Activated T-helper 17 cell treated with anti-CD3 and anti-CD28 coated beads, Interleukin-2, amount 50 U/mL, for 72 hours (primary cell): ENCODE measurements at places on chromosomes 1 and 21.

GRCh38 chr1:84223751-84224432 lies 77.6 kb upstream of the SAMD13 start:
- no peak overlapping the region for H3K4me3 ChIP-seq
- no peak for ATAC-seq
- peaks cover 5% of the 10 kb centered on the region for H3K4me1 ChIP-seq
- H3K27me3 ChIP-seq = no peaks in the 10 kb centered on the region
- H3K27ac ChIP-seq = no peak overlapping the region

- H3K4me1 ChIP-seq = peaks cover 6% of the 10 kb centered on the region
- peaks cover 9% of the 10 kb centered on the region for H3K27me3 ChIP-seq
These were observed 41.6 kb upstream of the SLC45A1 start for GRCh38 chr1:8276173-8276914.

- peaks cover 17% of the 10 kb centered on the region for H3K4me1 ChIP-seq
- ATAC-seq = no peak
- H3K4me3 ChIP-seq = no peak overlapping the region
- no peak overlapping the region for H3K27ac ChIP-seq
These were observed 67.7 kb upstream of the RUNX1 start for GRCh38 chr21:35116777-35117176.

DNA sequence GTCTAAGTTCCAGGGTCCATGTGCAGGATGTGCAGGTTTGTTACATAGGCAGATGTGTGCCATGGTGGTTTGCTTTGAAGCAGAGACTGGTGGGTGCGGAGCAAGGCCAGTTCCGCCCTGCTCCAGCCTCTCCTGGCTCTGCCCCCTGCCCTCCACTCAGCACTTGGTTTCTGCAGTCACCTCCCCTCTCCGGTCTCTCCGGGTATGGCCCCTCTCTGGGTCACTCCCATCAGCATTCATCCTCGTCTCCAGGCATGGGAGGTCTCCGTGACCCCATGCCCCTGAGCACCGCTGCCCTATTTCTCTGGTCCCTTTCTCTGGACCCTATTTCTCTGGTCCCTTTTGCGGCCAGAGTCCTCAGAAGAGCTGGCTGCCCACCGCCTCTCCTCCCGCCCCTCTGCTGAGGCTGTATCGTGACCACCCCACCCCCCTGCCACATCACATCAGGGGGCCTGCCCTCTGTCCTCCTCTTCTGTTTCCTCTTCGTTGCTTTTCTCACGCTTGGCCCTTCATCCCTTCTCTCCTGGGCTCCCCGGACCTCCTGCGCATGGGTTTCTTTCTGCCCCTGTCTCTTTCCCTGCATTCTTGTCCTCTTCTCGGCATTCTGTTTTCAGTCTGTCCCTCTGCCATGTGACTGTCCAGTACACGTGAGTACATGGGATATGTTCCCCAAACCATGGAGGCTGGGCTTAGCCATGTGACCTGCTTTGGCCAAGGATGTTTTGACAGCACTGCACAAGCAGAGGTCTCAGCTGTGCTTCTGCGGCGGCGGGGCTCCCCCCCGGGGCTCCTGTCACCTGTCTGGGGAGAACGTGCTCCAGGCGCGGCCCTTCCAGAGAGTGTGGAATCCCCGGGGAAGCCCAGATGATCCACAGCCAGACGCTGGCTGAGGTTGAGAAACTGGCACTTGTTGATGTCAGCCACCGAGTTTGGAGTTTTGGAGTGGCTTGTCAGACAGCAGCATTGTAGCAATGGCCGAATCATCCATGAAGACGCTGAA lies 54.4 kb upstream of the C1orf174 start:
- no peaks in the 10 kb centered on the region for H3K4me1 ChIP-seq
- no peak overlapping the region for H3K4me3 ChIP-seq
- no peak overlapping the region for H3K27ac ChIP-seq
- peaks cover 31% of the 10 kb centered on the region for H3K27me3 ChIP-seq

DNA sequence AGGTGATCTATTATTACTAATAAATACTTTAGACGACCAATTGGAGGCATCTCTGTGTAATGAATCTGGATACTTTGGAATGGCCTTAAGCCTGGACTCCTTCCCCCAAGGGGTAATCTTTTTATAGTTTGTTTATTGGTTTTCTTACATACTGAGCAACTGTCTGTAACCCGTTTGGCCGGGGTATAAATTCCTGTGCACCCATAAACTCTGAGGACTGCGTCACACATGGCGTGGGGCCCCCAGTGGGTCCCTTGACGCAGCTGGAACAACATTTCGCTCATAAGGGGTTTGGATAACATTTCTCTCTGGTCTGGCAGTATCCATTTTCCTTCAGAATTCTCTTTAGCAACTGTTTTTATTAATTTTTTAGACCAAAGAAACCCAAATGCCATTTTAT lies 26.5 kb downstream of the SCCPDH start:
- no peaks in the 10 kb centered on the region for H3K4me1 ChIP-seq
- H3K36me3 ChIP-seq = no peaks in the 10 kb centered on the region
- H3K4me3 ChIP-seq = no peak overlapping the region
- no peak for ATAC-seq
- H3K27me3 ChIP-seq = no peaks in the 10 kb centered on the region
- no peak overlapping the region for H3K27ac ChIP-seq

GRCh38 chr1:84998642-84999280 lies 1.8 kb upstream of the MCOLN2 start:
- peak; percentile 11 for ATAC-seq
- peaks cover 18% of the 10 kb centered on the region for H3K27me3 ChIP-seq
- peaks cover 16% of the 10 kb centered on the region for H3K4me1 ChIP-seq
- peak overlapping the region; percentile 37 for H3K27ac ChIP-seq
- H3K4me3 ChIP-seq = peak overlapping the region; percentile 80

- H3K27ac ChIP-seq = no peak overlapping the region
- no peaks in the 10 kb centered on the region for H3K36me3 ChIP-seq
- H3K27me3 ChIP-seq = peaks cover 4% of the 10 kb centered on the region
- ATAC-seq = no peak
- no peaks in the 10 kb centered on the region for H3K4me1 ChIP-seq
- H3K4me3 ChIP-seq = no peak overlapping the region
These were observed 15.4 kb downstream of the ZP4 start for GRCh38 chr1:237875291-237875690.

DNA sequence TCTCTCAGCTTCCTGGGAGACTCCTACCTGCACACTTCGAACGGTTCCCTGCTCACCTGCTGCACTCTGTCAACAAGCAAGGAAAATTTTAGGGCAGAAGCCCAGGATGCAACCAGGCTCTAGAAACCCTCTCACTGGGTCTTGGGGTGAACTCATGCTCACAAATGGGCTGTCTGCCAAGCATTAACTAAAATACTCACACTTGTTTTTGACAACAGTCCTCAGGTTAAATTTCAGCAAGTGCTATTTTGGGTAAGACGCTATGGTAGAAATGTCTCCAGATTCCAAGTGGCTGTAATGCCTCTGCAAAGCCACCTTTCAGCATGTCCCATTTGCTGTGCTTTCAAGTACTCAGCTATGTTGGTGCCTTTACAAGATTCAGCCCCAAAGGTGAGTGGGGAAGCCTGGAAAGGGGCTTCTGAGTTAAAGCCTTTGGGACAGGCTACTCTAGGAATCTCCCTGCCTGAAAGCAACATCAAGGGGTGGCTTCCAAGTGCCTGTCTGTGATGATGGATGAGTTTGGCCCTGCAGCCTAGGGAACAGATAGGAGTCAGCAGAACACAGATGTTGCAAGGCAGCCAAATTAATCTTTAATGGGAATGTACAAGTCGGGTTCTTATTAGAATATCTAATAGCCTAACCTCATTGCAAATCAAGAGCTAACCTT lies 211.9 kb upstream of the SPAG17 start:
- H3K36me3 ChIP-seq = no peaks in the 10 kb centered on the region
- no peaks in the 10 kb centered on the region for H3K27me3 ChIP-seq
- no peaks in the 10 kb centered on the region for H3K4me1 ChIP-seq
- no peak overlapping the region for H3K4me3 ChIP-seq
- no peak overlapping the region for H3K27ac ChIP-seq

GRCh38 chr1:25556791-25557476 lies 13.5 kb downstream of the LDLRAP1 start:
- H3K27ac ChIP-seq = no peak overlapping the region
- no peak overlapping the region for H3K4me3 ChIP-seq
- no peaks in the 10 kb centered on the region for H3K36me3 ChIP-seq
- H3K27me3 ChIP-seq = no peaks in the 10 kb centered on the region
- H3K4me1 ChIP-seq = peaks cover 49% of the 10 kb centered on the region
- ATAC-seq = peak; percentile 80

DNA sequence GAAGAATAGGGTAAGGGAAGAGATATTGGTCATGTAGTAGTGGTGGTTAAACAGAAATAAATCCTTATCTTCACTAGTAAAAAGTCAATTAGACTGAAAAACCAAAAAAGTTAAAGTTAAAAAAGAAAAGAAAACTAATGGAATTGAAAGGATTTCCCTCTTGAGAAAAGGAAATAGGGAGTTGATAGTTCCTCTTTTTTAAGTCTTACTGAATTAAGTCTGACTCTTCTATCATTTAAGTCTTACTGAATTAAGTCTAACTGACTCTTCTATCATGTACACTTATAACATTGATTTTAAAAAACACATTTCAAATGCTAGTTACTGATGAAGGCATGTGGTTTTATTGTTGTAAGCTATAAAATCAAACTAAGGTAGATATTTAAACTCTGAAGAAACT lies 49.5 kb upstream of the TENT5C start:
- no peaks in the 10 kb centered on the region for H3K4me1 ChIP-seq
- no peaks in the 10 kb centered on the region for H3K27me3 ChIP-seq
- H3K27ac ChIP-seq = no peak overlapping the region
- no peak overlapping the region for H3K4me3 ChIP-seq
- no peak for ATAC-seq

- H3K27ac ChIP-seq = no peak overlapping the region
- H3K27me3 ChIP-seq = no peaks in the 10 kb centered on the region
- no peak for ATAC-seq
- no peaks in the 10 kb centered on the region for H3K36me3 ChIP-seq
- peaks cover 12% of the 10 kb centered on the region for H3K4me1 ChIP-seq
These were observed 4.3 kb downstream of the CR2 start for GRCh38 chr1:207458414-207458813.

DNA sequence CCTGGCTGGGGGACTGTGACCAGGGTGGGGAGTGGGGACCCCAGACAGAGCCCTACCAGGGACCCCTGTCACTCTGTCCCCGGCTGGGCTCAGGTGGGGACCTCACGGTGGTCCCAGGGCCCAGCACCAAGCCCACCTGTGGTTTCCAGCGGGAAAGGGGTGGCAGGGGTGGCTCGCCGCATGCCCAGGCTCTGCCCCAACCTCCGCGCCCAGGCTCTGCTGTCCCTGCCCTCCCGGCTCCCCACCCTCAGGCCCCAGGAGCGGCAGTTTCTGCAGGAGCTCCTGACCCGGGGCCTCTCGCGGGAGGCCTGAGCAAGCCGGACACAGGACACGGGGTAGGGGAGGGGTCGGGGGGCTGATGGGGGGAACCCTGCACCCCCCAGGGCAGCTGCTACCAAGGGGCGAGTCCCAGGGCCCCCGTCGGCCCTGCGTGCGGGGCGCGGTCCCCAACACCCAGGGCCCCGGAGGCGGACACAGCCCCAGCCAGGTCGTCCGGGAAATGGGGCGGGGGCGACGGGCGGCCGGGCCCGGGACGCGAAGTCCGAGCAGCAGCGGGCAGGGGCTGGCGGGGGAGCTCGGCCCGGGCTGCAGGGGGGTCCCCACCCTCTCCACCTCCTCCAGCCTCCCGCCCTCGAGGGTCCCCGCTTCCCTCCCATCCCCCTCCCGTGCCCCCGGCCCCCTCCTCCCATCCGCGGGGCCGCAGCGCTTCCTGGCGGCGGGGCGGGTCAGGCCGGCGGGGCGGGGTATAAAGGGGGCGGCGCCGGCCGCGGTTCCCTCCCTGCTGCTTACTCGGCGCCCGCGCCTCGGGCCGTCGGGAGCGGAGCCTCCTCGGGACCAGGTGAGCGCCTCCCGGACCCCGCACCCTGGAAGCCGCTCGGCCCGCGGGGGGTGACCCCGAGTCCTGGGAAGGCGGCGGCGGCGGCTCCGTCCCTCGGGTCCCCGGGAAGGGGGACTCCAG lies at the start of gene COL6A2:
COL6A2 (plus strand) TSS at position 777 of the 958 bp plus-strand sequence.
- no peak within 1 kb of the TSS for H3K27ac ChIP-seq
- peak; percentile 96 for ATAC-seq
- H3K4me1 ChIP-seq = peaks cover 9% of the 10 kb centered on the region

DNA sequence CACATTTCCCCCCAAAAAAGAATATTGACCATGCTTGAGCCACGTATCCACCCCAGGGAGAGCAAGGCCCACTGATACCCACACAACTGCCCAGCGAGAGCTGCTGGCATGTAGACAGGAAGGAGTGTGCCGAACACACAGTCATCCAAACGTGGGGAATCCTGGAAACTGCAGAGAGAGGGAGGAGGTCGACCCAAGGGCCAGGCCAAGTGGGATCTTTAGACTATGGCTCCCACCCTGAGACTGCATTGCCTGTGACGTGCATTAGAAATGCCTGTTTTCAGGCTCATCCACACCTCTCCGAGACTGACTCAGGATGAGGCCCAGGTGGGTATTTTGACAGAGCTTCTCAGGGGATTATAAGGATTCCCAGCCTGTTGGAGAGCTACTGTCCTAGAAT lies 25.9 kb downstream of the NIPAL3 start:
- H3K27me3 ChIP-seq = no peaks in the 10 kb centered on the region
- peak overlapping the region; percentile 17 for H3K27ac ChIP-seq
- H3K4me1 ChIP-seq = no peaks in the 10 kb centered on the region
- H3K36me3 ChIP-seq = peaks cover 73% of the 10 kb centered on the region
- ATAC-seq = no peak

GRCh38 chr1:178311164-178311563 lies 185.6 kb downstream of the CLEC20A start:
- H3K4me1 ChIP-seq = no peaks in the 10 kb centered on the region
- ATAC-seq = no peak

GRCh38 chr1:157198619-157199420 lies 60.6 kb upstream of the ETV3 start:
- no peaks in the 10 kb centered on the region for H3K4me1 ChIP-seq
- H3K4me3 ChIP-seq = no peak overlapping the region
- H3K36me3 ChIP-seq = no peaks in the 10 kb centered on the region

- H3K4me1 ChIP-seq = no peaks in the 10 kb centered on the region
- H3K36me3 ChIP-seq = no peaks in the 10 kb centered on the region
- no peak overlapping the region for H3K27ac ChIP-seq
- peaks cover 4% of the 10 kb centered on the region for H3K27me3 ChIP-seq
- no peak for ATAC-seq
- H3K4me3 ChIP-seq = no peak overlapping the region
These were observed 147.8 kb upstream of the MAP1LC3C start for GRCh38 chr1:242146652-242147051.

DNA sequence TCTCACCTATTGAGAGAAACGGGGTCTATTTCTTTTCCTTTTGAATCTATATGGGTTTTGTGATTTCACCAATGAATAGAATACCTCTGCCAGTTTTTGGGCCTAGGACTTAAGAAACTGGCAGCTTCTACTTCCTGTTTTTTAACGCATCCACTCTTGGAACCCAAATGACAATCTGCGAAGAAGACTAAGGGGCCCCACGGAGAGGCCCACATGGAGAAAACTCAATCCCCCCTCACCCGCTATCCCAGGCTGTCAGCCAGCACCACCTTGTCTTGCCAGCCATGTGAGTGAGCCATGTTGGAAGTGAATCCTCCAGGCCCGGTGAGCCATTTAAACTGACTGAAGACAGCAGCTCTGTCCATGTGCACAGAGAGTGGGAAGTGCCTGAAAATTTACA lies 3.6 kb upstream of the HENMT1 start:
- no peaks in the 10 kb centered on the region for H3K27me3 ChIP-seq
- H3K36me3 ChIP-seq = no peaks in the 10 kb centered on the region
- no peak overlapping the region for H3K27ac ChIP-seq
- H3K4me3 ChIP-seq = no peak overlapping the region

- H3K4me3 ChIP-seq = no peak overlapping the region
- no peaks in the 10 kb centered on the region for H3K4me1 ChIP-seq
- no peak overlapping the region for H3K27ac ChIP-seq
- peaks cover 3% of the 10 kb centered on the region for H3K27me3 ChIP-seq
- ATAC-seq = no peak
These were observed 148.1 kb downstream of the TRABD2B start for GRCh38 chr1:47849005-47849521.
